ENCODE measurements at places on chromosomes 16 and 17.

GRCh38 chr16:53920988-53921387 is 217.0 kb downstream of the FTO start:
- no peak for DNase-seq

DNA sequence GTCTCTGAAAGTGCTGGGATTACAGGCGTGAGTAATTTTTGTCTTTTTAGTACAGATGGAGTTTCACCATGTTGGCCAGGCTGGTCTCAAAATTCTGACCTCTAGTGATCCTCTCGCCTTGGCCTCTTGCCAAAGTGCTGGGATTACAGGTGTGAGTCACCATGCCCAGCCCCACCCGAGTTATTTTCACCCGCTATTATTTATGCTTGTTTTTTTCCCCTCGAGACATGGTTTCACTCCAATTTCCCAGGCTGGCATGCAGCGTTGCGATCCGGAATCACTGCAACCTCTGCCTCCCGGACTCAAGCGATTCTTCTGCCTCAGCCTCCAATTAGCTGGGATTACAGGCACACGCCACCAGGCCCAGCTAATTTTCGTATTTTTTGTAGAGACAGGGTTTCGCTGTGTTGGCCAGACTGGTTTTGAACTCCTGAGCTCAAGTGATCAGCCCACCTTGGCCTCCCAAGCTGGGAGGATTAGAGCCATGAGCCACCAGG is 9.2 kb downstream of the RPL23 start:
- no peak for DNase-seq

DNA sequence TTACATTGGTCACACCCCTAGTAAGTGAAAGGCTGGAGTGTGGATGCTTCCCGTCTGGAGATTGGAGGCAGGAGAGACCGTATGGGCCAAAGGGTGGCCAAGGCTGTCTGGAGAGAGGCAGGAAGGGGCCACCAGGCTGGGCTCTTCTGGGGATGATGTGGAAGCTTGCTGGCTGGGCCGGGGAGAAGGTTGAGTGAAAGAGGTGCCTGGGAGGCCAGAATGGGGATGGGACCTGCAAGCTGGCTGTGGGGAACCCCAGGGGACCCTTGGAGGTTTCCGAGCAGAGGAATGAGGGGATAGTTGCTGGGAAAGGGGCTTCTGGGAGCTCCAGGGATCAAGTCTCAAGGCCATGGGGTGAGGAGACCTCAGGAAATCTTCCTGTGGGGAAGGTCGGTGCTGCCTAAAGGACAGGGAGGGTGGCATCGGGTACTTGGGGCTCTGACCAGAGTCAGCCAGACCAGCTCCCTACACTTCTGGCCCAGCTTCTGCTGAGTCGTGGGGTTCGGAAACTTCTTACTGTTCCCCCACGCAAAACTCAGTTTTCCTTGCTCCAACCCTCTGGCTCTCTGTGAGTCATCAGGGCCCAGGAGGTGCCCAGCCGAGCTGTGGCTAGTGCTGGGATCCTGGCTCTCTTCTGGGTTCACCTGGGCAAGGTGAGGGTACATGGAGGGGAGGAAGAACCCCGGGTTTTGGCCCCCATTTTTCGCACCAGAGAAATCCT is 3.1 kb downstream of the MRC2 start:
- DNase-seq, result no peak

- no peak for DNase-seq
Observed at GRCh38 chr17:45942284-45942683, 47.9 kb downstream of the MAPT start.

DNA sequence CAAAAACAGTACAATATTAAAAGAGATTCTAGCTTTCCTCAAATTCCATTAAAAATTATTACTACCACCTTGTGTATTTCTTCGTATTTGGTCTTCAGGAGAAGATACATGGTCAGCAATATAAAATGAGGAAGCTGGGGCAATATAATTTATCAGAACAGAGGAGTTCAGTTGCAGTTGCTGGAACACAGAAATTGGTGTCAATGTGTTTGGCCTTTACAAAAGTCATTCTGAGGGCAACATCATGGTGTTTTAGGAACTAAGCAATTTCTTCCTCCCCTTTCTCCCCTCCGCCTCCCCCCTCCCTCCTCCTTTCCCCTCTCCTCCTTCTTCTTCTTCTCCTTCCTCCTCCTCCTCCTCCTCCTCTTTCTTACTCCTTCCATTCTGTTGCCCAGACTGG is 102.1 kb downstream of the YPEL2 start:
- no peak for DNase-seq

GRCh38 chr16:87552072-87552718 is 50.1 kb upstream of the JPH3 start:
- DNase-seq, result no peak

GRCh38 chr17:39576187-39576586 is 31.5 kb downstream of the NEUROD2 start:
- DNase-seq, result no peak

- peak; percentile 50 for DNase-seq
Observed at GRCh38 chr17:40323391-40324381, 14.7 kb downstream of the RARA start.

DNA sequence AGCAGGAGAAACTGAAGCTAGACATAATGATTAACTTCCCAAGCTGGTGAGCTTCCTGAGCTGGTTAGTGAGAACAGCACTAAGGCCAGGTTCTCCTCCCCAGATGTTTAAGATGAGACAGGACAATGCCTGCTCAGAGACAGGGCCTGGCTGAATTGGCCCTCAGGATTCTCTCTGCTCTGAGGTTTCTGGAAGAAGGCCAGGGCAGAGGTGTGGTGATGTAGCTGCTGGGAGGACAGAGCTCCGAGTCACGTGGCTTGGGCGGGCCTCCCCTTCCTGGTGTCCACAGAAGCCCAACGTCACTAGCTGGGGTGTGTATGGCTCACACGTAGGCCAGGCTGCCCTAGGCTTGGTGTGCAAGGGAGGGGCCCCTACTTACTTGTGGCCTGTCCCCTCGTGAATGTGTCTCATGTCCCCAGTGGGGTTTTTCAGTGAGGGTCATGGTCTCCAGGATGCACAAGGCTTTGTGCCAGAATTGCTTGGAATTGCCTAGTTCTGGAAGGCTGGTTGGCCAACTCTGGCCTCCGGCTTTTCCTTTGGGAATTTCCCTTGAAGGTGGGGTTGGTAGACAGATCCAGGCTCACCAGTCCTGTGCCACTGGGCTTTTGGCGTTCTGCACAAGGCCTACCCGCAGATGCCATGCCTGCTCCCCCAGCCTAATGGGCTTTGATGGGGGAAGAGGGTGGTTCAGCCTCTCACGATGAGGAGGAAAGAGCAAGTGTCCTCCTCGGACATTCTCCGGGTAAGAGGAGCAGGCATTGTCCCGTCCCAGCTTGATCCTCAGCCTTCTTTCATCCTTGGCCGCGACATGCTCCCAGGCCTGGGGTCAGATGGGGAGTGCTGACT is 3.4 kb downstream of the NOD2 start:
- no peak for DNase-seq

DNA sequence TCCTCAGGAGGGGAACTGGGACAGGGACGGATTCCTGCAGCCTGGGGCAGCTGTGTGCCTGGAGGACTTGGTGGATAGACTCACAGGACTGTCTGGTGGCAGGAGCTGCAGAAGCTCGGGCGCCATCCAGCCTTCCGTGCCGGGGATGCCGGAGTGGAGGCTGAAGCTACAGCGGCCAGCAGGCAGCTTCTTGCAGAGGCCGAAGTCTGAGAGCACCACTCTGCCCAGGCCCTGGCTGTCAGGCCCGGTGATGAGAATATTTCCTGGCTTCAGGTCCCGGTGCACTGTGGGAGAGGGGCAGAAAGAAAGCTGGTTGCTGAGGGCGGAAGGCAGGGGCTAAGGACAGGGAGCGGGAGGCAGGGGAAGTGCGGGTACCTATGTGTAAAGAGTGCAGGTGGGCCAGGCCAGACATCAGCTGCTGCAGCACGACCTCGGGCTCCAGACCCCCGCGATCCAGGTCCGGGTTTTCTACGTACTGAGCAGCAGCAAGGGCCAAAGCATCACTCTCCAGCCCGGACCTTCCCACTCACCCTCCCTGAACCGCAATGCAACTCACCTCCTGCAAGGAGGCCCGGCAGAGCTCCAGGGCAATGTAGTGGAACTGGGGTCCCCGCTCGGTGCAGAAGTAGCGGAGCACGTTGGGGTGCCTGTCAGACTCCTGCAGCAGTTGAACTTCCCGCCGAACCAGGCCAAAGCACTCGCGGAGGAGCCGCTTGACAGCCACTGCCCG is 16.1 kb downstream of the PLK1 start:
- no peak for DNase-seq

DNA sequence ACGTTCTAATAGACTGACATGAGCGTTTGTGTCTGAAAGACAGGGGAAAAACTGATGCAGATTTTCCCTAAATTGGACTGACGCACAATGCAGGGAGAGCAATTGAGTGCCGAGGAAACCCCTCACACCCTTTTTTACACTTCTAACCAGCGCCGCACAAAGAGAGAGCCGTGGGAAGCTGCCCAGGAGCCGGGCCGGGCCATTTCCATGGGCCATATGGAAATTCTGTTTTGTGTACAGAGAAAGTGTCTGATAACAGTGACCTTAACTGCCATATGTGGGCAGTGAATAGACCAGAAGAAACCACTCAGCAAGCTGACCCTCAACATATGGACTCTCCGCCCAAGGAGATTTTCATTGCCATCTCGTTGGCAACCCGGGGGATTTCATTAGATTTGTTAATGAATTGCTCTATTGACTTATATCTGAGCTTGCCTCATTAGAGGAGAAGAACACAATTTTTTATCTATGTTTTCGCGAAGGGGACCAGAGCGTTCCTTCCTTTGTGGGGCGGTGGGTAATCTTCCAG is 225.9 kb upstream of the IRX3 start:
- no peak for DNase-seq

GRCh38 chr16:53737552-53737951 is 33.6 kb downstream of the FTO start:
- no peak for DNase-seq

DNA sequence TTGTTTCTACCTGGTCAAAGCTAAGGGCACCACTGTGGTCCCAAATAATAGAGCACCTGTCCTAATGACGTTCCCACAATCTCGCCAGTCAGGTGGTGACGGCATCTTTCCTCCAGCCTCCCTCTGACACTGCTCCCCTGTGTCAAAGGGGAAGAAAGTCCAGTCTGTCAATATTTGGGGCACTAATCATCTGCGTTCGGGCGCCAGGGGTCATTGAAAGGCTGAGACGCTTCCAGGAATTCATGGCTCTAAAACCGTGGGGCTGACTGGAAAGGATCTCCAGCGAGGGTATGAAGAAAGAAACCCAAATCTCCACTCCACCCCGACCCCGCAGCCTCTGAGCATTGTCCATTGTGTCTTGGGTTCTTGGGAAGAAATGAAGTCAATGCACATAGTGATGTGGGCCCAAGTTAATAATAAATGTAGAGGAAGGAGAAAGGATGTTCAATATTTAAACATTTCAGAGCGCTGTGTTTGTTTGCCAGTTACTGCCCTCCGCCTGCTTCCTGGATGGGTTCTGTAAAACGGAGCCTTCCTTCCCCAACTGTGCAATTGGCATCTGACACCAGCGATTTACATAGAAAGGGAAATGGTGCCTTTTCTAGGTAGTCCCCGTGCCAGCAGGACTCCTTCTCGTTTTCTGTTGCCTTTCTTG is 103.2 kb downstream of the SOCS1 start:
- no peak for DNase-seq

GRCh38 chr17:4516735-4517134 is 18.1 kb downstream of the SPNS2 start:
- DNase-seq, result no peak

GRCh38 chr16:81253141-81253540 is 14.7 kb downstream of the BCO1 start:
- DNase-seq, result no peak

DNA sequence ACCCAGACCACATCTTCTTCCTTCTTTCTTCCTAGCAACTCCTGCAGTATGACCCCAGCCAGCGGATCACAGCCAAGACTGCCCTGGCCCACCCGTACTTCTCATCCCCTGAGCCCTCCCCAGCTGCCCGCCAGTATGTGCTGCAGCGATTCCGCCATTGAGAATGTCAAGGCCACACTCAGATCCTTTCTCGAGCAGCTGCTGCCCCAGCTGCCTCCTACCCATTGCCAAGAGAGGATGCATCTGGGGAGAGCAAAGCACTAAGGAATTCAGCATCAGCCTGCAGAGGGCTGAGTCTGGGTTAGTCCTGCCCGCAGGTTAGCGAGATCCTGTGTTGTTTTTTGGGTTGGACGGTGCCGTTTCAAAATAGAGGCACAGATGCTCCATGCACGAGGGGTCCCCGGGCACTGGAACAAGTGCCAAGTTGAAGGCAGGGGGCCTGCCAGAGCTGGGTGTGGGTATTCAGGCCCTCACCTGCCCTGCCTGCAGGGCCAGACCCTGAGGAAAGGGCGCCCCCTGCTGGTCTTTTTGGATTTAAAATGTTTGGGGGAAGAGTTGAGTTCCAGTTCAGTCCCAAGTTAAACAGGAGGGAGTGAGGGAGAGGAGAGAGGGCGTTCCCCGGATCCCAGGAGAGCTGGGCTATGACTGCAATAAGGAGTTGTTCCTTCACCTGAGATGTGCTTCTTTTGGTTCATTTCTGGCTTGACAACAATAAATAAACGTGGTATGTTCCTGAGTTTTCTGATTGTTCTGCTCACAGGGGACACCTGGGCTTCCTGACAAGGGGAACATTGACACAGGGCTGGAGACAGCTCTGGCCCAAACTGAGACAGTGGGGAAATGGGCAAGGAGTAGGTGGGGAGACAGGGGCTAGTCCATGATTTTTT is 4.9 kb downstream of the CDK3 start:
- DNase-seq, result peak; percentile 52

DNA sequence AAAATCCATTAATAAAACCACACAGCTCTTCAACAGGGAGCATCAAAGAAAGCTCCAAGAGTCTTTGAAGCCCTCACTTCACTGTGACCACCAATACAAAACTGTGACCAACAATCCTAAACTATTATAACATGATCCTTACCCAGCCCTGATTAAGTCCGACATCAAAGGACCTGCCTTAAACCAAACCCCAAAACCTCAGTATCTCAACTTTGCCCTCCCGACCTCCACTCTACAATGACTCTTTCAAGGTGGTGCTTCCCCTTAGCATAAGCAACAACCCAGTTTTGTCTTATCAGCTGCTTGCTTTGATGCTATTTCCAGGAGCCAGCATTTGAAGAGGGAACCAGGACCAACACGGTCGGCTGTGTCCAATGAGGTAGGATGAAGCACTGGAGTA is 8.5 kb upstream of the PRSS22 start:
- DNase-seq, result no peak

DNA sequence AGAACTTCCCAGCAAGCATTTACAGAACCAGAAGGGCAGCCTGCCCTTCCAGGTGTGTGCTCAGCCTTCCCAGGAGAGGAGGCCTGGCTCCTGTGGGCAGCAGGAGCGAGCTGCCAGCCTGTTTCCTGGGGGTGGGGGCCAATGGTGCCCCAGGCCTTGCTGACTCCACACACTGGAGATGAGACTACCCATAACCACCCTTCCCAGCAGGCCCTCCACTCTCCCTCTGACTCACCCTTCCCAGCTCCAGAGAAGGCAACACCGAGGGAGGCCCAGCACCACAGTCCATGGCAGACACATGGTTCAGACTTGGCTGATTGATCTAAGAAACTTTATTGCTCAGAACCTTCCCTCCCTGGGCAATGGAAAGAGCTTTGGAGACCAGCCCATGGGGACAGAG is 1.8 kb upstream of the PRSS53 start:
- no peak for DNase-seq
